T-cell (primary cell): ENCODE measurements at places on chromosomes 6 and 20.

DNA sequence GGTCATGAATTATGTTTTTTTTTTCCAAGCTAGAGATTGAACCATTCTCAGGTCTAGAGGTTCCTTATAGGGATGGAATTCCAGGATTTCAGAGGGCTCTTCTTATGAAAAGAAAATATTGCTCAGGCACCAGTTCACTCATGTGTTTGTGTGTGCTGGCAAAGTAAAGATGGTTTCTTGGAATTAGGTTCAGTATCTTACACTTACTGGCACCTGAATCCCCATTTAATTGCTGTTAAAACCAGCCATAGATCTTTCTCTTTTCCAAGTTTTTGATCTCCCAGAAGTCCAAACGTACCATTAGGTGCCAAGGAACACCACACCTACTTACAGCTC, 508.4 kb downstream of the CDH26 start:
- H3K27me3 ChIP-seq: no peaks in the 10 kb centered on the region
- no peaks in the 10 kb centered on the region for H3K4me1 ChIP-seq
- H3K4me3 ChIP-seq: no peak overlapping the region
- no peak overlapping the region for H3K27ac ChIP-seq
- no peak for DNase-seq

GRCh38 chr20:14234666-14235295, 102.6 kb downstream of the FLRT3 start:
- no peak overlapping the region for H3K27ac ChIP-seq
- no peaks in the 10 kb centered on the region for H3K27me3 ChIP-seq
- H3K36me3 ChIP-seq: no peaks in the 10 kb centered on the region

DNA sequence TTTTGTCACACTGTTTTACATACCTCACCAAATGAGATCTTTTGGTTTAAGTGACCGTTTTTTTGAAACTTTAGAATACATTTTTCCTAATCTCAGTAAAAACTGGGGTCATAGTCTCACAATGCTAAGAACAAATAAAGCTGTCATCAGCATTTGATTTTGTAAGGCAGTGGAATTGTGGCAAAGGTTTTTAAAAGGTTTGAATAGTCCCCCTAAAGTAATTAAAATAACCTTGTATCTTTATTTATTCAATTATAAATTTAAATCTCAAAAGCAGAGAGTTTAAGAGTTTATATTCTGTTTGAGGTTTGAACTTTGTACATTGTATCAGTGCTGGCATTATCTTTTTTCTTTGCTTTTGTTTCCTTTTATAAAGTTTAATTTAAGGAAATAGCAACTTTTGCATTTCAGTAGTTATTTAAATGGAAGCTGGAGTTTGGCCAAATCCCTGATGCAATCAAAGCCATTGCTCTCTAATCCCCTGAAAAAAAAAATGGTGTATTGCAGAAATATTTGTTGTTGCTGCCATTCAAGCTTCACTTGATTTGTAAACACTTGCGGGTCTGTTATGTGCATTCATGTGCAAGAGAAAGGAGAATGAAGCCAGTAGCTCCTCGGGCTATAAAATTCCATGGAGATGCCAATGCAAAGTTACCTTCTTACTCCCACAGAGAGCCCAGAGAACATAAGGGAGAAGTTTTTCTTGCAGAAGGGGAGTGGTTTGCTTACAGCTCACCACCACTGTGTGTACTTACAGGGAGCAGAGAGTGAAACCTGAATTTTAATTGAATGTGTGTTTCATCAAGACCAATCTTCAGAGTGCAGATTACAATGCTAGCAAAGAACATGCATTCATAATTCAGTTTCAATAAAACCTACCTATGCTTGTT, 391.8 kb downstream of the ARHGAP18 start:
- H3K27ac ChIP-seq: no peak overlapping the region
- no peaks in the 10 kb centered on the region for H3K4me1 ChIP-seq
- H3K4me3 ChIP-seq: no peak overlapping the region
- no peaks in the 10 kb centered on the region for H3K36me3 ChIP-seq
- no peak for DNase-seq

- H3K27me3 ChIP-seq: peaks cover 4% of the 10 kb centered on the region
- DNase-seq: no peak
- H3K36me3 ChIP-seq: no peaks in the 10 kb centered on the region
- H3K4me3 ChIP-seq: no peak overlapping the region
These were observed 13.3 kb upstream of the FAXC start for GRCh38 chr6:99362678-99363268.

GRCh38 chr20:61661583-61661982, 404.1 kb downstream of the TAF4 start:
- H3K4me1 ChIP-seq: no peaks in the 10 kb centered on the region
- no peak overlapping the region for H3K4me3 ChIP-seq
- no peak for DNase-seq
- H3K36me3 ChIP-seq: no peaks in the 10 kb centered on the region
- peaks cover 9% of the 10 kb centered on the region for H3K27me3 ChIP-seq
- H3K27ac ChIP-seq: no peak overlapping the region

DNA sequence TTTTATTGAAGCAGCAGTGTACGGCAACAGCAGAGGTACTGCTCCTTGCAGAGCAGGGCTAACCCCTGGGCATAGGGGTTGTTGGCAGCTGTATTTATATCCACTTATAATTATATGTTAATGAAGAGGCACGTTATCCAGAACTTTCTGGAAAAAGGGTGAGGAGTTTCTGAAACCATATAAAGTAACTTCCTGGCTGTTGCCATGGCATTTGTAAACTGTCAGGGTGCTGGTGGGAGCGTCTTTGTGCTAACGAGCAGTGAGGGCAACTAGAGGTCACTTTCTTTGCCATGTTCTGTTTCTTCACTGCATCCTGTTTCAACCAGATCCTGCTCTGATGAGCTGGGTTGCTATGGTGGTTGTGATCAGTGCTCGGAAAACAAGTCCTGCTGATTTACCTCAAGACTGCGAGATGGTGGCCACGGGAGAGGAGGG, 11.1 kb upstream of the ARFGEF2 start:
- peak; percentile 16 for DNase-seq
- H3K27me3 ChIP-seq: no peaks in the 10 kb centered on the region
- no peak overlapping the region for H3K4me3 ChIP-seq

DNA sequence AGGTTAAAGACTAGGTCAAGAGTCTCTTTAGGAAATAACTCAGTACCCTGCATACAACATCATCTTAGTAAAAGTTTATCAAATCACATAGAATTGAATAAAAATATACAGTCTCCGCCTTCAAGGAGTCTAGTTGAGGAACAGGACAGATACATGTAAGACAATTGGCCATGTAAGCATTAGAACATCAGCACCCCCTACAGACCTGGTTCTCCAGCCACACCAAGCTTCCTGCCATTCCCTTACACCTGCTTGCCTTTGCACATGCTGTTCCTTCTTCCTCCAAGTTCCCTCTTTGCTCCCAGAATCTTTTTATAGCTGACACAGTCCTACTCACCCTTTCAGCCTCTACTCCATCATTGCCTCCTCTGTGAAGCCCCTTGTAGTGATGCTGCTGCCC, 187.8 kb upstream of the LRFN2 start:
- H3K36me3 ChIP-seq: no peaks in the 10 kb centered on the region
- H3K27ac ChIP-seq: no peak overlapping the region
- DNase-seq: no peak
- H3K4me3 ChIP-seq: no peak overlapping the region

GRCh38 chr6:166872531-166873009, 83.8 kb downstream of the RNASET2 start:
- no peak for DNase-seq
- H3K4me3 ChIP-seq: no peak overlapping the region
- no peaks in the 10 kb centered on the region for H3K4me1 ChIP-seq
- no peaks in the 10 kb centered on the region for H3K36me3 ChIP-seq

DNA sequence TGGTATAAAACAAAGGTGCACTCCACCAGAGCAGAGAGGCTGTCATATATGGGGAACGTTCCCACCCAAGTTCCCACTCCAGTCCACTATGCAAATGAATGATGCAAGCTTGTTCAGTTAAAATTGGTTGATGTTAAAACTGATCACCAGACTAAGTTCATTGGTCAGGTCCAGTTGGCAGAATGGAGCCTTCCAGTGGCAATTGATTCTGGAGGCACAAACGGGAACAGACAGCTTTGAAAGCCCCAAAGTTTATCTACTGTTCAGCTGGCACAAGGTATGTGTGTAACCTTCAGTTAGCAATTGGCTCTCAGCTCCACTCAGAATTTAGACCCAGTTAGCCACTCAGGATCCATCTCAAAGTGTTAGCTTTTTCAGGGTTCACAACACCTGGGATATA, 119.4 kb upstream of the CEP85L start:
- H3K27me3 ChIP-seq: no peaks in the 10 kb centered on the region
- no peak for DNase-seq
- no peaks in the 10 kb centered on the region for H3K36me3 ChIP-seq
- no peak overlapping the region for H3K27ac ChIP-seq
- H3K4me3 ChIP-seq: no peak overlapping the region

GRCh38 chr6:117549611-117550010, 52.7 kb downstream of the GOPC start:
- no peaks in the 10 kb centered on the region for H3K27me3 ChIP-seq
- no peak overlapping the region for H3K4me3 ChIP-seq
- peaks cover 22% of the 10 kb centered on the region for H3K4me1 ChIP-seq
- DNase-seq: peak; percentile 18
- no peaks in the 10 kb centered on the region for H3K36me3 ChIP-seq
- H3K27ac ChIP-seq: peak overlapping the region; percentile 73

GRCh38 chr6:12528581-12529363, 187.8 kb upstream of the PHACTR1 start:
- H3K4me3 ChIP-seq: no peak overlapping the region
- no peak for DNase-seq
- no peaks in the 10 kb centered on the region for H3K4me1 ChIP-seq
- no peaks in the 10 kb centered on the region for H3K36me3 ChIP-seq

GRCh38 chr6:30556066-30556905, at the start of gene GNL1:
GNL1 (minus strand) TSS chr6:30556489; CDS start chr6:30556203, 286 bp downstream.
- H3K27ac ChIP-seq: peak within 1 kb of the TSS; percentile 98
- H3K4me1 ChIP-seq: peaks cover 28% of the 10 kb centered on the region
- peak; percentile 98 for DNase-seq

DNA sequence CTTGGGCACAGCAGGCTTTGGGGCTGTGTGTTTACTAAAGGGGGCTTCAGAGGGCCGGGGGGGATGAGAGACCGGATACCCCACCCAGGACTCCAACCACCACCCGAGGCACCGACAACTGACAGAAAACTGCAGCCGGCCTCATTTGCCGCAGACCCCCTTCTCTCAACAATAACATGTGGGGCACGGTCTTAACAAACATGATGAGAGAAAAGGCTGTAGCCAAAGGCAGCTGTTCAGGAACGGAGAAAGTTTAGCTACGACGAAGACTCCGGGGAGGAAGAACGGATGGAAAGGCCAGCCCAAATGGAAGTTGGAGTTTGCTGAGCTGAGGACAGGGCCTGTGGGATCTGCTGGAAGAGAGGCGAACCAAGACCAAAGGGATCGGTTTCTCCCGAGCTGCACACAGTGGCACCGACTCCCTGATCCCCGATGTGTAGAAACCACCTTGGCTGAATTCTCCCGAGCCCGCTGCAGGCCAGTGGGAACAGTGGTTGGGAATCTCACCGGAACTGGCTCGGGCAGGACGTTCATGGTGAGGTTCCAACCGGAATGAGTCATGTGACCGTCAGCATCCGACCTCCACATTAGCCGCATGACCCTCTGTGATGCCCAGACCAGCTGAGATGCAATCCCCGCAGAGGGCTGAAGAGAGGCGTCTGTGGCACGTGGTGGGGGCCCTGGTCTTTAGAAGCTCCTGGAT, 359.3 kb downstream of the TAF4 start:
- no peaks in the 10 kb centered on the region for H3K36me3 ChIP-seq
- H3K27me3 ChIP-seq: no peaks in the 10 kb centered on the region
- no peak overlapping the region for H3K27ac ChIP-seq
- DNase-seq: no peak

GRCh38 chr20:56554869-56555268, 21.8 kb downstream of the FAM209B start:
- no peaks in the 10 kb centered on the region for H3K36me3 ChIP-seq
- no peaks in the 10 kb centered on the region for H3K4me1 ChIP-seq
- DNase-seq: no peak
- H3K27me3 ChIP-seq: no peaks in the 10 kb centered on the region
- H3K4me3 ChIP-seq: no peak overlapping the region

- no peak overlapping the region for H3K27ac ChIP-seq
- H3K36me3 ChIP-seq: no peaks in the 10 kb centered on the region
- H3K27me3 ChIP-seq: no peaks in the 10 kb centered on the region
- no peak for DNase-seq
These were observed 29.0 kb downstream of the FAM50B start for GRCh38 chr6:3878048-3878666.

DNA sequence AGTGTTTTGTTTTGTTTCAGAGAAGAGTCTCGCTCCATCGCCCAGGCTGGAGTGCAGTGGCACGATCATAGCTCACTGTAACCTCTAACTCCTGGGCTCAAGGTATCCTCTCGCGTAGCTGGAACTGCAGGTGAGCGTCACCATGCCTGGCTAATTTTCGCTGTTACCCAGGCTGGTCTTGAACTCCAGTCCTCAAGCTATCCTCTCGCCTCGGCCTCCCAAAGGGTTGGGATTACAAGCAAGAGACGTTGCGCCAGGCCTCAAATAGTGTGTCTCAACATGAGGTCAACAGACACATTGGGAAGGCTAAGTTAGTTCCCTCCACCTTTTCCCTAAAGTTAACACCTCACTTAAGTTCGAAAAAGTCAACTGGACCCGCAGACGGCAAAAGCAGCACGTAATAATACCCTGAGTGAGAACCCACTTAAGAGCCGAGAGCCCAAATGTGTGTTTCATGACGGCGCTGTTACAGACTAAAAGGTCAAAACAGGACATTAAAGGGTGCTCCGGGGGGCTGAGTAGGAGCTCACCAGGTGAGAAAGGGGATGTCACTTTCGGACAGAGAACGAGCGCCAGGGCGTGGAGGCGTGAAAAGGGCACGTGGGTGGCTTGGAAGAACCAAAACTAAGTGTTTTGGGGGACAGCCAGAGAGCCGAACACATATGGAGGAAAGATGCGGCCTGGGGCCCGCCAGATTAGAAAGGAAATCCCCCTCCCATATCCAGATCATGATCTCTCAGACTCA, 499 bp downstream of the TTI1 start:
- peak overlapping the region; percentile 84 for H3K4me3 ChIP-seq
- H3K36me3 ChIP-seq: no peaks in the 10 kb centered on the region
- peak overlapping the region; percentile 92 for H3K27ac ChIP-seq
- H3K4me1 ChIP-seq: peaks cover 28% of the 10 kb centered on the region
- no peaks in the 10 kb centered on the region for H3K27me3 ChIP-seq

GRCh38 chr6:167734662-167735083, 92.0 kb upstream of the AFDN start:
- H3K27ac ChIP-seq: no peak overlapping the region
- H3K27me3 ChIP-seq: no peaks in the 10 kb centered on the region
- no peak for DNase-seq
- no peaks in the 10 kb centered on the region for H3K4me1 ChIP-seq
- no peaks in the 10 kb centered on the region for H3K36me3 ChIP-seq
